ENCODE measurements at places on chromosomes 11 and 22.
A peak's percentile ranks its signal among the peaks of the same experiment; 100 is the strongest.

DNA sequence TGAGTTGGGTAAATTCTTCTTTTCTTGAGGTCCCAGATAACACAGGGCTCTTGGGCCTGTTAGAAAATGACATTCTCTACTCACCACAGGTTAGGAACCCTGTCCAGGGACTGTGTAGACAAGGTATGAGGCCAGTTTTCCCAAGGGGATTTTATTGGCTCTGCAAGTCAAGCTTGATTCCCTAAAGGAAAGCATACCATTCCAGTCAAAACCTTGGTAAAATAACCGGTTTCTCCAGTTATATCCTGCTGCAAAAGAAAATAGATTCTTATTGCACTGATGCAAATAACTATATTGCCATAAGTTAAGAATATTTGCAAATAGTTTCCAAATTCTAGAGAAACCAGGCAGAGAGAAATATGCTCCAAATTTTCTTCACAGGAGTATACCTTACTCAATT is 9.6 kb upstream of the FOLR3 start:
- DNase-seq = no peak

- DNase-seq = no peak
Measured at GRCh38 chr22:44092636-44093220, 68.6 kb downstream of the PARVB start.

GRCh38 chr11:17558025-17558780 is 11.1 kb downstream of the OTOG start:
- no peak for DNase-seq

GRCh38 chr22:23609983-23610781 is 21.9 kb downstream of the DRICH1 start:
- no peak for DNase-seq

DNA sequence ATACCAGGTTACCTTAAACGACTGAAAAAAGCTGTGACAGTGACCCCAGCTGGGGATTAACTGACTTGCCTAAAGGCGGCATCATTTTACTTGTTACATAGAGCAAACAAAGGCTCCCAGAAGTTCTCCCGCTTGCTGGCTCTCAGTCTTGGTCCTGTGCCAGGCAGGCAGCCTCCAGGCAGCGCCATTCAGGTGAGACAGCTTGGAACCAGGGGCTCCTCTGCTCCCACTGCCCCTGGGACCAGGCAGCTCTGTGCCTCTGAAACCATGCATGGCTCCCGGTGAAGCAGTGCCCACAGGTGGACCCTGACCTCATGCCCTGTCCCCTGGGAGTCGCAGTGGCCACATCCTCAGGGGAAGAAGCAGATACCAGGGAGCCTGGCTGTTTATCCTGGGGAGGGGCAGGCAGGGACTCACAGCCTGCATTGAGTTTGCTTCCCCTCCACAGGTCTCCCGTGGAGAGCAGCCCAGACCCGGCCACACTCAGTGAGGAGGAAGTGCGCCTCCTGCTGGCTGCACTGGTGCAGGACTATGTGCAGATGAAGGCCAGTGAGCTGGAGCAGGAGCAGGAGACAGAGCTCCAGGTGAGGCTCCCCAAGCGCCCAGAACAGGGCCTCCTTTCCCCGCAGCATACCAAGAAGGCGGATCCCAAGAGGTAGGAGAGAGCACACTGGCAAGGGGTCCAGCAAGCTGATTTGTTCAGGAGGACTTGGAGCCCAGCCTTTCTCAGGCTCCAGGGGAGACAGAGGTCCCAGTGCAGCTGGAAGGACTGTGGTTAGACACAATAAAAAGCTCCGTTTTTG is 15.6 kb upstream of the CYP2R1 start:
- DNase-seq = peak; percentile 87

GRCh38 chr11:114157476-114158050 is 98.1 kb downstream of the ZBTB16 start:
- DNase-seq = no peak

GRCh38 chr11:127919206-127920000 is 668.0 kb downstream of the ETS1 start:
- DNase-seq = no peak

GRCh38 chr11:106242718-106243415 is 165.4 kb downstream of the AASDHPPT start:
- DNase-seq = no peak

DNA sequence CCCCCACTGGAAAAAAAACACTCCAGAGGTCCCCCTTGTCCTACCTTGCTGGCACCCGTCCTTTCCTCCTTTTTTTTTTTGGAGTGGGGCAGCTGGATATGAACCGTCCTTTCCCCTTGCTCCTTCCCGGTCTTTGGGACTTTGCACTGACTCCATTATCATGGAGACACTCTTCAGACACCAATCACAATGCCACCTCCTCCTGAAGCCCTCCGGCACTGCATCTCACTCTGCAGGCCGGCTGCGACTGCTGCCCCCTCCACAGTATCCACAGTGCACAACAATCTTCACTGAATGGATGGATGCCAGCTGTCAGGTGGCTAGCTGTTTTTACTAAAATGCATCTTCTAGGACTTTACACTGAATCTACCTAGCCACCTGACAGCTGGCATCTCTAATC is 12.7 kb upstream of the RGL4 start:
- no peak for DNase-seq

- DNase-seq = no peak
Measured at GRCh38 chr22:29555065-29555644, 1.6 kb upstream of the THOC5 start.

DNA sequence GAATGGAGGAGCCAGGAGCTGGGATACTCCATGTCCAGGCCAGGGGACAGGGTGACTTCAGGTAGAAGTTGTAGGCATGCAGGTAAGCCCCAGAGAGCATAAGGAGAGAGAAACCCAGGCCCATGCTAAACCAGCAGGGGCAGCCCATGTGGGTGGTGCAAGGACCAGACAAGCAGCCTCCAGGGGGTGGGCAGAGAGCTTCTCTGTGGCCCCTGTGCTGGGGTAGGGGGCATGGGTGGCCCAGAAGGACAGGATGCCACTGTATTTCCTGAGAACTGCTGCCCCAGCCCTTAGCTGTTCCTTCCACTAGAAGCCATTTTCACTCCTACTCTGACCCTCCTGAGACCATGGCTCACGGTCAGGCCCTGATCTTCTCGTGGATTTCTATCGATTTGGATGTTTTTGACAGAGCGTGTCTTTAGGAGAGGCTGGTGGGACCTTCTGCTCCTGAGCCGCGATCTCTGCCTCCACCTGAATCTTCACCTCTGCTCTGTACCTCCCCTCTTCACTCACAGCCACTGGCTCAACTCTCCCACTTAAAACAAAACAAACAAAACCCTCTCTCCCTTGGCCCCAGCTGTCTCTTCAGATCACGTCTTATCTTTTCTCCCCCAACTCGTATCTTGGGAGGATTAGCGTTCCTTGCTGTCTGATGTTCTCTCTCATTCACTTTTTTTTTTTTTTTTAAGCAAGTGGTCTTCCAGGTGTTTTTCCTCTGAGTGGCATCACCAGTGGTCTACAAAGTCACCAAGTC is 112.2 kb downstream of the NECTIN1 start:
- DNase-seq = no peak

GRCh38 chr11:87292598-87292997 is 254.9 kb downstream of the TMEM135 start:
- DNase-seq = no peak

DNA sequence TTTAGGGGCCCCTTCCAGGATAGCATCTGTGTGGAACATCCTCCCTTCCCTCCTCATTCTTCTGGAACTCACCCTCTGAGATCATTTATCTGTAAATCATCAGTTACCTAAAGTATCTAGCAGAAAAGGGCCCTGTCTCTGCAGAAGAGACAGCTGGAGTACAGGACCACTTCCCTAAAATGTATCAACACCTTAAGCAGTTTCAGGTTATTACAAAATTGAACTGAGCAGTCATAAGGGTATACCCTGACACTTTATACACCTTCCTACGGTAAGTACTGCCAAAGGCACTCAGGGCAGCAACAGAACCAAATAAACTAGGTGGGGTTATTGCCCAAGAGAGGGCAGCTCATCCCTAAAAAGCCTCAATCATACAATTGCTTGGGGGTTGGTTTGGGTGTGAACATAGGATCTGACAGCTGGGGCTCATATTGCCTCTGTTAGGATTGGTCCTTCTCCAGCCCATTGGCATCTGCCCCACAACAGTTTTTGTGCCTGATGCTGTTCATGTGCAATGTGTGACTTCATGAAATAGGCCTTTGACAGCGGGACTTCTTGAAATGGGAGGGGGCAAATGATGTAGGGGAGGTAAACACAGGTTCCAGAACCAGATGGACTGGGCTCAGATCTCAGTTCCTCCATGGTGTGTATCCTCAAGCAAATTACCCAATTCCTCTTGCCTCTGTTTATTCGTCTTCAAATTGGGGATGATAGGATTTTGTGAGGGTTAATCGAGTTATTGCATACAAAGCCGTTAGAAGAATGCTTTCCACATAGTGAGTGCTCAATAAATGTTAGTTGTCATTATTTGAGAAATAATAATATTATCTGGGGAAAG is 2.9 kb downstream of the POU2AF3 start:
- no peak for DNase-seq

GRCh38 chr11:70303070-70303469 is 32.6 kb downstream of the PPFIA1 start:
- no peak for DNase-seq

DNA sequence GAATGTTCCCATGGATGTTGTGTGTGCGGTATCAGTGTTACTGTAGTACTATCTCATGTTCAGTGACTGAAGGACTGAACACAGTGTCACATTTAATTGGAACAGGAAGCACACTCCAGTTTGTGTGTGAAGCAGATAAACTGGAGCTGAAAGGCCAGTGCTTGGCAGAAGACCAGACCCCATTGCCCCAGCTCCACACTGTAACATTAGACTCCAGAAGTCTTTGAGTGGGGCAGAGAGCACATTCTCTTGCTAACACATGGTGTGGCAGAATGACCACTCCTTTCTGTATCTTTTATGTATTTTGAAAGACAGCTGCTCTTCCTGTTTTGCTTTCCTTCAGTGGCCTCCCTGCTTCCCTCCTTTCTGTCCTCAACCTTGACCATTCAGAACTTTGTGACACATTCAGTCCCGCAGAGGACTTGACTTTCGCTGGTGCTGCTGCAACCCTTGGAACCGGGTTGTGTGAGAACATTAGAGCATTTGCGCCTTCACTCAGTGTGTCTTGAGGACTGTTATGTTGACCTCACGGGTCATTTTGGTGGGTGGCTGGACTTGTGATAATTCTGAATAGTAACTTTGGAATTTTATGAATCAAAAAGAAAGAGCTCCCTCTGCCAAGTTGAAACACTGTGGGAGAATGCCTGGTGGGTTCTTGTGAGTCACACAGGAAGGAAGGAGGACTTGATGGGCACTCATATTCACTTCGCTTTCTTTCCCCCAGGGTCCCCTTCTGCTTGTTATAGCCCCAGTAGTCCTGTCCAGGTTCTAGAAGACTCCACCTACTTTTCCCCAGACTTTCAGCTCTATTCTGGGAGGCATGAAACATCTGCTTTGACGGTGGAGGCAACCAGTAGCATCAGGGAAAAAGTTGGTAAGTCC is 26.4 kb downstream of the AMOTL1 start:
- no peak for DNase-seq

- no peak for DNase-seq
Measured at GRCh38 chr22:26479043-26479791, 4.4 kb downstream of the HPS4 start.

GRCh38 chr11:20005747-20006146 is 154.5 kb downstream of the DBX1 start:
- no peak for DNase-seq

GRCh38 chr11:44749189-44749588 is 22.4 kb downstream of the TSPAN18 start:
- DNase-seq = no peak

DNA sequence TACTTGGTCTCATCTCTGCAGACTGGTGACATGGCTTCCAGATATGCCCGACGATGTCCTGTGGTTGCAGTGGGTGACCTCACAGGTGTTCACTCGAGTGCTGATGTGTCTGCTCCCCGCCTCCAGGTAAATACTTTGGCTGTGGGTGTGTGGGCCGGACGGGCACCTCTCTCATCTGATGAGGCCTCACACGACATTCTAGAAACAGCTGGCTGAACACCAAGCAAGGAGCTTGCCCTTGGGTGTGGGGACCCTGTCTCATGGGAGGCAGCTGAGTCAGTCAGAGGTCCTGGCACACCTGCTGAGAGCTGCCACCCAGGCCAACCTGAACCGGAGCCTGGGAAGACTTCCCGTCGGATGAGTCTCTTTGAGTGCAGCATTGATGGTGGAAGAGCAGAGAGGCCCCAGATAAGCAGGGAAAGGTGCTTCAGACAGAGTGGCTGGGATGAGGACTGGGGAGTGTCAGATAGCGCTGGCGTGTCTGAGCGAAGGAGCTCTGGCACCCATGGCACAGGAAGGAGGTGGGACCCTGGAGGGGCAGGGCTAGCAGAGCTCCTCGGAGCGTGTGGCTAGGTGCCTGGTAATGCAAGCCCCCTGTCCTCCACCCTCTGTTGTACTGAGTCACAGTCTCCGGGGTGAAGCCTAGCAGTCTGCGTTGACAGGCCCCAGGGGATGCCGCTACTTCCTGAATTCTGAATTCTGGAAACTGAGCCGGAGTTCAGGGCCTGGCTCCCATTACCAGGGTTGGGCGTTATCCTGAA is 10.4 kb upstream of the SAMM50 start:
- no peak for DNase-seq

DNA sequence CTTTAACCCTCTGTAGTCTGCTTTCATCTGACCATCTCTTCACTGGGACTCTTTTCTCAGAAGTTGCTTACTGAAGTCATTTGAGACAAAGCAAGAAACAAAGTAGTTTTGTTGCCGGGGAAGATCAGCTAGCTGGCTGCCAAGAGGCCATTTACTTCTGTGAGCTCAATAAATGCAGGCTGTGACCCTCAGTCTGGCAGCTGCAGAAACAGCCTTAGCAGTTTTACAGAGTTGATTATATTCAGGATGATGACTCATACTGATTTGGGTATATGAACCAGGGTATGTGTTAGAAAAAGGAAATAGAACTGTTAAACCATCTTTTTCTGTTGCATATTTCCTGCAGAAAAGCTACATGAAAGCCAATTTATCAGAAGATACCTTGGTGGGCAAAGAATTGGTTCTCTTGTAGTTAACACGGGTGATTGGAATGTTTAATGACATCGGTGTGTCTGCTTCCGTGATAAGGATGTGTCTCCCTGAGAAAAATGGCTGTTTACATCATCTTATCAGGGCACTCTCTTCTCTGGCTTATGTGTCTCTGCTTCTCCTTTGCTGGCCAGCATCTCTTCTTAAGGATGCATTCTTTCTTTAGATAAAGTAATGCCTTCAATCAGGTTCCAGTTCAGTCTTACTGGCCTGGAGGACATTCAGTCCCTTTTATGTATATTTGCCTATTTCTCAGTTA is 18.5 kb downstream of the FIBIN start:
- no peak for DNase-seq

DNA sequence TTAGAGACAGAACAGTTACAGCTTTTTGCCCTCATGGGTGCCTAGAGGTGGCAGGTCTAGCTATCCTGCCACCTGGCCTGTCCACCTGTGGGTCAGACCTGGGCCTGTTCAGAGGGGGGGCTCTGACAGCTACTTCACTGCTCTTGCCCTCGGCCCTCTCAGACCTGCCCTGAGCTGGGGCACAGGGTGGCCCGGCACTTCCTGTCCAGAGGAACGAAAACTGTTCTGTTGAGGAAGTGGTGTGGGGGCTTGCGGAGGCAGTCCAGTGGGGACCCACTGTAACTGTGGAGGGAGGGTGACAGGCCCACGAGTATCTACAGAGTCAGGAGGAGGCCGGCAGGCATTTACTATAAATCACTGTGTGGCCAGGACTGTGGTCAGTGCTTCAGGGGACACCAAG is 16.2 kb downstream of the TESMIN start:
- DNase-seq = no peak

Data from CD4-positive, alpha-beta T cell treated with Interleukin-21 for 1 hour (primary cell).